NCI-H526 (cell line): ENCODE measurements at places on chromosomes 3 and 15.

DNA sequence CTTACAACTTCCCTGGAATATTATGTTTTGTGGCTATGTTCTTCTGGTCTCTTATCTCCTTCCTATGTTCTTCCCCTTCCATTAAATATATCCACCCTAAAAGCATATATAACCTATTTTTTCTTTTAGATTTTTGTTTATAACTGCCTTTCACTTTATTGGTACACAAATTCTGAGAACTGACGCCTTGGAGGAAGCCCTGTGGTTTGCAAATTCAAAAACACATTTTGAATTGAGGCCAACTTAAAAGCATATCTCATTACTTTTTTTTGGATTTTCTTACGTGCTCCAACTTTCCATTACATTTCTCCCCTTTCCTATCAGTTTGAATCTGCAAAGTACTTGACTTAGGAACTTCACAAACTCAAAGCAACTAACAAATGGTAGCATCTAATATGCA, 15.3 kb upstream of the COLQ start:
- no peak for DNase-seq

- DNase-seq = no peak
These were observed 19.7 kb downstream of the PAK6 start for GRCh38 chr15:40258544-40258943.

DNA sequence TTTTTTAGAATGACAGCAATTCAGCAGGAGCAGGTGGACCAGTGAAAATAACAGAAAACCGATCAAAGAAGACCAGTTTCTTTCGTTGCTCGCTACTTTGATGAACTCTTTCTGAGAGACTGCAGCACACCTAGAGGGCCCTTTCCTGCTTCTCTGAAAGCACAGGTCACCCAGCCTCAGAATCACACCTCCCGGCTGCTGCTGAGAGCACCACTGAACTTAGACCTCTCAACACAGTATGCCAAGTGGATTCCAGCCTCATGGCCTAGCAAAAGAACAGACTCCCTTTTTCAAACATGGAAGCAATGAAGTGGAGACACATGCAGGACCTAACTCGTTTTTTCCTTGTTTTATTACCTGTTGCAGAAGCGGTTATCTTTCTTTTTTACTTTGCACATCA, 13.9 kb upstream of the APH1B start:
- DNase-seq = no peak

- DNase-seq = no peak
These were observed 229.2 kb downstream of the ZNF621 start for GRCh38 chr3:40753951-40754350.

- no peak for DNase-seq
These were observed 159.4 kb upstream of the SLC2A2 start for GRCh38 chr3:171185959-171186358.

- no peak for DNase-seq
These were observed 14.9 kb upstream of the NIPA2 start for GRCh38 chr15:22823495-22824128.

- no peak for DNase-seq
These were observed 123.3 kb downstream of the XXYLT1 start for GRCh38 chr3:195147649-195148080.

- DNase-seq = no peak
These were observed 441.2 kb downstream of the ROBO1 start for GRCh38 chr3:79326642-79327041.

DNA sequence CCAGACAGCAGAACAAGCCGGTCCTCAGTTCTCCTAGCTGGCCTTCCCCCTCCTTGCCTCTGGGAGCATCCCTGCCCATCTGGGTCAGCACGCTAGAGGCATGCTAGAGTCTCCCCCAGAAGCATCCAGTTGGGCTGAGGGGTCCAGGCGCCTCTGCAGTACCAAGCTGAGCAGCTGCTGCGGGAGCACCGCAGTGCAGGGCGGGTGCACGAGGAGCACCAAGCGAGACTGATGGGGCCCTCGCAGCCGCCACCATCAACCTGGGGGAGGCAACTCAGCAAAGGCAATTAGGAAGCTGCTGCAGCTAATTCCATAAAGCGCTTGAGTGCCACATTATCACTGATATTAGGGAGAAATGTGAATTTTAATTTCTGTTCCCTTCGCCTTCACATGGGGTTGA, 12.4 kb downstream of the CACNA2D3 start:
- no peak for DNase-seq
